Neural progenitor cell (in vitro differentiated cells): ENCODE measurements at places on chromosomes 4 and X. TPM values are rescaled to one million over a fixed set of nuclear protein-coding genes. Genes with fewer than 3 reads are reported as not detected.
A peak's percentile ranks its signal among the peaks of the same experiment; 100 is the strongest.

- DNase-seq: no peak
Measured at GRCh38 chr4:41758884-41759283, 10.4 kb upstream of the PHOX2B start.

The SORCS2 gene
- 5.2 and 12.9 TPM in 2 replicates for total RNA-seq

GRCh38 chr4:25536564-25537320 is 118.9 kb upstream of the SLC34A2 start:
- DNase-seq: no peak

DNA sequence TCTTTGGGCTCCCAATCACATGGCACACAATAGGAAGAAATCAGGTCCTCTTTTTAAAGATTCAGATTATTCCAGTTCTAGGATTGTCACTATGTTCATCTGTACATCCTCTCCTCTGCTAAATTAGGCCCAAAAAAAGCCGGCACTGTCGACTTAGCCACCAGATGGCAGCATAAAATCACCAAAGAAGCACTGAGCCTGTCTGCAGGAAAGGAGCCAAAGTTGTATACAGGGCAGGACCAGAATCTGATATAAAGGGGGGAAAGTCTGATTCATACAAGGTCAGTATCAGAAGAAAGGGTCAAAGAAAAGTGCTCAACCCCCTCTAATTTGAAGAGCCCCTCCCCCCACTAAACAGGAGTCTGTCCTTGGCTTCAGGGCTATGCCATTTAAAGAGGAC is 292.5 kb downstream of the CHIC1 start:
- DNase-seq: peak; percentile 73

GRCh38 chr4:2036327-2036726 is 22.8 kb upstream of the NAT8L start:
- DNase-seq: no peak

- no peak for DNase-seq
Measured at GRCh38 chrX:129797251-129797906, 17.6 kb downstream of the SASH3 start.

GRCh38 chr4:174524242-174524641 is 2.0 kb upstream of the HPGD start:
- DNase-seq: no peak

DNA sequence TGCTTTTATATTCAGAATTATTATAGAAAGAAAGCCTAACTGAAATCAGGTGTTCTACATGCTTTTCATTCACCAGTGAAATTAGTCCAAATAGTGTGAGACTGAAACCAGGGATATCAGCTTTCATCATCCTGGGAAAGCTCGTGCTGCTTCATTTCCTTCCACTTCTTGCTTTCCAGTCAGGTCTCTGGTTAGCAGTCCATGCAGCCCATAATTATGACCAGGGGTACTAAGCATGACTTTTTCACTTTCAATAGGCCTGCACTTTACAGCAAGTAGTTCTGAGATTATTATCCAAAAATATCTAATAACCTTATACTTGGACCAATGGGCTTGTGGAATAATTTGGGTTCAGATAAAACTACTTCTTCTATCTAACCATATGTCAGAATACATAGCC is 673.2 kb upstream of the MAGEB2 start:
- DNase-seq: no peak

- peak; percentile 72 for DNase-seq
Measured at GRCh38 chr4:112604589-112604988, 32.1 kb downstream of the ZGRF1 start.
